ENCODE measurements at places on chromosomes 4 and X. TPM values are rescaled to one million over a fixed set of nuclear protein-coding genes. Genes with fewer than 3 reads are reported as not detected.

PRDM8 gene
- 0.36 TPM for total RNA-seq

CT45A5 gene
- total RNA-seq: not detected

DOCK11 gene
- 4.8 TPM for total RNA-seq

SRPX gene
- 102 TPM for total RNA-seq

- no peaks in the 10 kb centered on the region for H3K27me3 ChIP-seq
- H3K36me3 ChIP-seq: no peaks in the 10 kb centered on the region
- DNase-seq: no peak
- no peak overlapping the region for H3K4me3 ChIP-seq
These were observed 309.4 kb downstream of the MAPK10 start for GRCh38 chr4:86050496-86050895.

- H3K27ac ChIP-seq: no peak overlapping the region
- H3K27me3 ChIP-seq: no peaks in the 10 kb centered on the region
- peaks cover 15% of the 10 kb centered on the region for H3K36me3 ChIP-seq
- H3K4me1 ChIP-seq: no peaks in the 10 kb centered on the region
- no peak overlapping the region for H3K4me3 ChIP-seq
- DNase-seq: no peak
These were observed 22.6 kb downstream of the ZNF280C start for GRCh38 chrX:130246084-130246483.
